ENCODE measurements at places on chromosomes 4 and X.

- DNase-seq = no peak
Observed at GRCh38 chr4:7828793-7829301, 110.8 kb downstream of the AFAP1 start.

DNA sequence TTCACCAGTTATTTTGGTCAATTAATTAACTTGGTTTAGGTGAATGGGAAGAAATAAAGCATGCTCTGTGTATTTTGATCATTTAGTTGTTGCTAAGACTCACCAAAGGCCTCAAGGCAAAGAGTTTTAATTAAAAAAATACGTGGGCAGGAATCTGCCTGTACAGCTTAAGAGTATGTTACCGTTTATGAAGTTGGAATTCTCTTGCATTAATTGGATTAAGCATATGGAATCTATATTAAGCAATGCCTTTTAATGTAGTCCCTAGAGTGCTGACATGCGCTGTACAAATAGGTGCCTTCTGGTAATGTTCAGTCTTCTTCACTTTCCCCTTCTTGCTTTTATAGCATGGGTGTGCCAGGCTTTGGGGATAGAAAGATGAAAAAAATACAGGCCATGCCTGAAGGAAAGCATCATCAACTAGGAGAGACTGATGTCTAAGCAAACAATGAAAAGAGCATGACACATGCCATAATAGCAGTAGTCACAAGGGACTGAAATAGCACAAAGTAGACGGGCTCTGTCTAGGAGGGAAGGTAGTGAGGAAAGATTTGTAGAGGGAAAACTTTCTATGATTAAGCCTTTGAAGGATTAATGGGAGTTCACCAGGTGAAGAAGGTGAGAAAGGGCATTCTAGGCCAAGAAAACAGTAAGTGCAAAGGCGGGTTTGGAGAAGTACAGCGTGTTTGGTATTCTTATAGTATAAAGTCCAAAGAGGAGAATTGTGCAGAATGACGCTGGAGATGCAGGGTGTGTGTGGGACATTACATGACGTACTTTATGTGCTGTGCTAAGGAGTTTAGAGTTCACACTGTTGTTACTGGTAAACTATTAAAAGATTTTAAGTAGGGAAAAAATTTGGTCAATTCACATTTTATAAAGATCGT is 226.1 kb upstream of the ANXA3 start:
- no peak for DNase-seq

- no peak for DNase-seq
Observed at GRCh38 chrX:65537229-65537628, 2.6 kb upstream of the LAS1L start.

DNA sequence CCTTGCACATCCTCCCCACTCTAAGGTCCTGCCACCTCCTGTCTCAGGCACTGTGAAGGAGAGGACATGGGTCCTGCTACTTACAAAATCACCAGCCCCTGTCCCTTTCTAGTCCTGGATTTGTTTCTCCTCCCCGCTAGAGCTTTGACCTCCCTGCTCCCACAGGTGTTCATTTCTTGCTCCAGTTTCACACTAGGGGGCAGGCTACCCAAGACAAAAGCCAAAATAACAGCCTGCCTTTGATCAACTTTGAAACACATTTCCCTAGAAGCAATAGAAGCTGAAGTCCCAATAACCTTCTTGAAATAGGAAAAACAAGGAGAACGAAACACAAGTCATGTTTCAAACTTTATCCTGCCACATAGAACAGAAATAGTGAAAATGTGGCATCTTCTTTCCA is 164.4 kb downstream of the QDPR start:
- no peak for DNase-seq

GRCh38 chr4:140866492-140867005 is 110.4 kb upstream of the TBC1D9 start:
- no peak for DNase-seq

- DNase-seq = peak; percentile 82
Observed at GRCh38 chr4:73257234-73257633, 1.4 kb downstream of the ANKRD17 start.

- no peak for DNase-seq
Observed at GRCh38 chr4:76898385-76898692, 395 bp upstream of the SOWAHB start.

GRCh38 chrX:15465347-15465746 is 27.8 kb downstream of the PIR start:
- no peak for DNase-seq

DNA sequence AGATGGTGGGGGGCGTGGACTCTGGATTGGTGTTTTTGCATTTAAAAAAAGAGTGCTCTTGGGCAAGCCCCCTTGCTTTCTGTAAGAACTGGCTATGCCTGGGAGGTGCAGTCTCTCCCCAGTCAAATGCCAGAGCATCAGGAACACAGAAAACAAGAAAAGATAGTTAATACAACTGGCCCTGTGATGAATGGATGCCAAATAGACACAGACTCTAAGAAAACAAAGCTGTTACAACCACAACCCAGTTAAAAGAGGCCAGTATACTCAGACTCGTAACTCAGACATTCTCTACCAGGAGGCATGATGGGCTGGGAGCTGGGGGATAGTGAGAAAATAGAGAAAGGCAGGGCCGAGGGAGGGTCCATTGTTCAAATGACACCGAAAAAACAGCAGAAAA is 32.5 kb upstream of the C1QTNF7 start:
- no peak for DNase-seq

- no peak for DNase-seq
Observed at GRCh38 chr4:98626350-98626749, 32.1 kb downstream of the TSPAN5 start.

DNA sequence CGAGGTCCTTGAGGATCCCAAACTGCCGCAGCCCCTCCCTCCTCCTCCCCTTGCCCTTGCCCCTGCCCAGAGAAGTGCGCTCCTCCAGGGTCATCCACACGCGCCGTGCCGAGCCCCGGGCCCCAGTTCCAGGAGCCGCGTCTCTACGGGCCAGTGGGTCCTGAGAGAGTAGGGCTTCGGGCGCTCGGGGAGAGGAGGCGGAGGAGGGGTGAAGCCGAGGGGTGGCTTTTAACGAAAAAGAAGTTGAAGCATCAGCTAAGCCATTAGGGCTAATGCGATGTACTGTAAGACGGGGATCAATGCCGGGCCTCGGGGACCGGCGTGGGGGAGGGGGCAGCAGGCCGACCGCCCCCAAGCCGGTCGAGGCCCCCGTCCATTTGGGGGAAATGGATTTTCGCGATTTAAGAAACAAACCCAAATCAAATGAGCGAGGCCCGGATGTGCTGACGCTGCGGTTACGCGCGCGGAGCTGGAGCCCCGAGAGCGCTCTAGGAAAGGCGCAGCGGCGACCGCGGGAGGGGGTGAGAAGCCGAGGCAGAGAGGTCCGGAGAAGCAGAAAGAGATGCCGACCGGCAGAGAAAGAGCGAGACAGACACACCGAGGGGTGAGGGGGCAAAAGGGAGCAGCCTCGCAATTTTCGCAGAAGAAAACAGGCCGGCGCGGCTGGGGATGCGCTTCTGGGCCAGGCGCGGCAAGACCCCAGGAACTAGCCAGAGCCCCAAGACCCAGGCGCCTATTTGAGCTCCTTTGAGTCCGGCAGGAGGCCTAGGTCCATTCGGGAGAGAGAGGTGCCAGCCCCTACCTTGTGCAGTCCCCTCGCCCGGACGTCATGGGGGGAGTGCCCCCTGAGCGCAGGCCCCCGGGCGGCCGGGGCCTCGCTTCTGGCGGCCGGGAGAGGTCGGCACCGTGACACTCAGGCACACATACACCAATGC is 13.6 kb downstream of the HMX1 start:
- DNase-seq = no peak

GRCh38 chr4:32022071-32022470 is 1301.9 kb downstream of the PCDH7 start:
- DNase-seq = no peak

DNA sequence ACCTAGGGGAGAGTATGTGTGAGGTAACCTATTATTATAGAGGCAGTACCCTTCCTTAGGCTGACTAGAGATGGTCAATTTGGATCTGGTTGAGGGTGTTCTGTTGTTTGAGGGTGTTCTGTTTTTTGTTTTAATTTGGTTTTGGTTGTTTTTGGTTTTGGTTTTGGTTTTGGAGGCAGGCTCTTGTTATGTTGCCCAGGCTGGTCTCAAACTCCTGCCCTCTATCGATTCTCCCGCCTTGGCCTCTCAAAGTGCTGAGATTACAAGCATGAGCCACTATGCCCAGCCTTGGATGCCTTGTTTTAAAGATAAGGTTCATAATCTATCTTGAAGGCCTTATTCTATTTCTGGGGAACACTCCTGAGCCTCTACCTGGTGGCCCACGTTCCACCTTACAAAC is 912 bp downstream of the CXorf65 start:
- DNase-seq = peak; percentile 33

DNA sequence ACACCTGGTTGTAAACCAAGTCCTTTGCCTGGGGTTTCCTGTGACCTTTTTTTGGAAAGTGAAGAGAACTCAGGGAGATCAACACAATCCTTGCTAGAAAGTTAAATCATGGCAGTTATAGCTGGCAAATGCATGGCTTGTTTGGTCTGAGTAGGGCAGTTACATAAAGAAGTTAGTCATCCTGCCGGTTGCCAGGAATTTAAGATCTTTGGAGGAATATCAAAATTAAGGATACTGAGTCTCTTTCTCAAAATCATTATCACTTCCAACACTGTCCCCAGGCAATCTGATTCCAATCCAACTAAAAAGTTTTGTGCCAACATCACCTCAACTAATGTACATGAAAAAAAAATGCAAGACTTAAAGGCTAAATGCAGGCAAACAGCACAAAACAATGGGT is 40.3 kb downstream of the C4orf54 start:
- no peak for DNase-seq

GRCh38 chr4:56684320-56685050 is 3.4 kb upstream of the HOPX start:
- DNase-seq = no peak

- no peak for DNase-seq
Observed at GRCh38 chr4:174549721-174550120, 27.4 kb upstream of the HPGD start.

DNA sequence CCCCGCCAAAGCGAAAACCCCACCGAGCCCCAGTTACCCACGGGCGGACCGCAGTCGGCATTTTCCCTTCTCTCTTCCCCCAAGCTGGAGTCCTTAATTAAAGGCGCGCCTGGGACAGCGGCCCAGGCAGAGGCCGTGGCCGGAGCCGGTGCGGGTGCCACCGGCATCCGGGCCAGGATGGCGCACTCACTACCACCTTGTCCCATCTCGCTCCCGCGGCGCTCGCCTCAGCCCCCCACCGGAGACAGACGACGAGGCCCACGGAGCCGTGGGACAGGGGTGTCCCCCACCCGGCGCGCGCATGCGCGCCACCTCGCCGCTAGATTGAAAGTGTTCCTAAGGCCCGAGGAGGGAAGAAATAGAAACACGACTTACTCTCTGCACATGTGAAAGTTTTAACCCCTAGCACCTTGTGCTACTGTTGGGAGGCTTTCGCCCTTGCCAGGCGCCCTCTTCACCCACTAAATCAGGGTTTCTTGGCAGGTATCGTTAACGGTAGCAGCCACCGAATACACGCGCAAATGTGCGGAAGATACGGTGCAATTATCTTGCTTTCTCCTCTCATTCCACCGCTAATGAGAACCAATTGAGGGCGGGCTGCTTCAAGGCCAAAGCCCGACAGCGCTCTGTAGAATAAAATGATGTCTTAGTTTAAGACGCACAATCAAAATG is 64.3 kb upstream of the CCDC160 start:
- peak; percentile 68 for DNase-seq
